ENCODE measurements at places on chromosomes 6 and 20.

DNA sequence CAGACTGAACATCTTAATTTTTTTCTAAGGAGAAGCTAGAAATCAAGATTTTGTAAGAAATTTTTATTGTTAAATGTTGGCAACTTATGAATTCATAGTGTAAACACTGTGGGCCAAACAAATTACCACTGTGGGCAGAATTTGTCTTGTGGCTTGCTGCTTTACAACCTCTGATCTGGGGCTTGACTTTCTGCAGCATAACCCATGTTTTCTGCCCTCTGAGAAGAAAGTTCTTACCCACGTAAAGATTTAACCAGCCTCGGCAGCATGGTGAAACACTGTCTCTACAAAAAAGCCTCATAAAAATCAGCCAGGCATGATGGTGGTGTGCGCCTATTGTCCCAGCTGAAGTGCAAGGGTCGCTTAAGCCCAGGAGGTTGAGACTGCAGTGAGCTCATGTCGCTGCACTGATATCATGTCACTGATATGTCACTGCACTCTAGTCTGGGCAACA, 12.9 kb downstream of the ITCH start:
- no peak for DNase-seq

DNA sequence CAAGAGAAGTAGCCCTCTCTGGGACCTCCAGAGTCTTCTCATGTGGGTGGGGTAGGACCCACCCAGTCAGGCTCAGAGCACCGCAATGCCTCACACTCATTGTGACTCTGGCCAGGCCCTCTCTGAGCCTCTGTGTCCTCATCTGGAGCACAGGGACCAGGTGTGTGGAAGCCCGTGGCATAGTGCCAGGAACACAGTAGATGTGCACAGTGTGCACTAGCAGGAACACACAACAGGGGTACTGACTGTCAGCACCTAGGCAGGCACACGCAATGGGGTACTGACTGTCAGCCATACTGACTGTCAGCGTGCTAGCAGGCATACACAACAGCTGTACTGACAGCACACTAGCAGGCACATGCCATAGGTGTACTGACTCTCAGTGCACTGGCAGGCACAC, 2.0 kb upstream of the STMN3 start:
- no peak for DNase-seq

DNA sequence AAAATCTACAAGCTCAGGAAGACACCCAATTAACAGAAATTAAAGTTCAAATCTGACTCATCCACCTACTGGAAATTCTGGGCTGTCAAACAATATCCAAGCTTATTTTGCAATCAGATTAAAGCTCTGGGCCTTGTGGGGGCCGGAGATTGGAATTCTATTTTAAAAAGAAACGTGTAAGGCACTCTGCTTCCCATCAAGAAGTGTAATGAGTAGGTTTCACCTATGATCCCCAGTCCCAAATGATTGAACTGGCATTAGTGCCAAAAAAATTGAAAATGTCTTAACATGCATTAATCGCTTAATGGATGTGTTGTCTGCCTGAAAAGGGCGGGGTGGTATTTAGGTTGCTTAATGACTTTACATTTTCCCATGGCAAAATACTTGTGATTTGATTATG, 542.4 kb upstream of the BTBD3 start:
- DNase-seq, result no peak

DNA sequence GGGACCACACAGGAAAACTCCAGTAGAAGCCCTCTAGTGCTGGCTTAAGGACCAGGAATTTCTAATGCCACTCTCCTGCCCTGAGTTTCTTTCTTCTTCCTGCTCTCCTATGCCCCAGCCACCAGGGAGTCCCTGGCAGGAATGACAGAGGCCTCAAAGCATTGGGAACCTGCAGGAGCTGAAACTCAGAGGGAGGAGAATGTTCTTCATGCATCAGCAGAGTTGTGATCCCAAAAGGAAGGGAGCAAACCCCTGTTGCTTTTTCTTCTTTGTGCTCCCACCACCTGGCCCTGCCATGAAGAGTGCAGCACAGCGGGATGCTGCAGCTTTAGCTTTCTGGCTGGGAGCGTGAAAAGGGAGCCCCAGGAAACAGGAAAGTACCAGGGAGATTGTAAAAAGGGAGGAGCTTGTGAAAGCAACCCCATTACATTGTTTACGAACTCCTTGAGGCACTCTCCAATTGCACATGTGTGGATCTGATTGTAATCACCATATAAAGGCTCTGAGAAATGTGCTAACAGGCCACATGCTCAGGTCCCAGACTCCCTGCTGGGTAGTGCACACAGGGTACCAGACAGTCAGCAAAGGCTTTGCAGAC, 34.7 kb upstream of the FKBP1A start:
- no peak for DNase-seq

- no peak for DNase-seq
These were observed 25.4 kb upstream of the BHLHE23 start for GRCh38 chr20:63032026-63032800.

- DNase-seq, result no peak
These were observed at the start of gene ARFGEF3 for GRCh38 chr6:138161338-138162110. TSS of gene ARFGEF3 (plus strand) at chr6:138161939. CDS start at chr6:138162087, 148 bp downstream.

- DNase-seq, result no peak
These were observed 68.0 kb upstream of the INSM1 start for GRCh38 chr20:20299904-20300303.

GRCh38 chr6:19757036-19757435, 80.1 kb upstream of the ID4 start:
- no peak for DNase-seq

DNA sequence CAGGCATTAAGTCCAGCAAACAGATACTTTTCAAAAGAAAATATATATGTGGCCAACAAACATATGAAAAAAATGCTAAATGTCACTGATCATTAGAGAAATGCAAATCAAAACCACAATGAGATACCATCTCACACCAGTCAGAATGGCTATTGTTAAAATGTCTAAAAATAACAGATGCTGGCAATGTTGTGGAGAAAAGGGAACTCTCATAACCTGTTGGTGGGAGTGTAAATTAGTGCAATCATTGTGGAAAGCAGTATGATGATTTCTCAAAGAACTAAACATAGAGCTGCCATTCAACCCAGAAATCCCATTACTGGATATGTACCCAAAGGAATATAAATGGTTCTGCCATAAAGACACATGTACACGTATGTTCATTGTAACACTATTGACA, 20.6 kb downstream of the KCNQ5 start:
- no peak for DNase-seq

GRCh38 chr6:28208111-28208659, 16.9 kb upstream of the ZSCAN9 start:
- DNase-seq, result no peak

DNA sequence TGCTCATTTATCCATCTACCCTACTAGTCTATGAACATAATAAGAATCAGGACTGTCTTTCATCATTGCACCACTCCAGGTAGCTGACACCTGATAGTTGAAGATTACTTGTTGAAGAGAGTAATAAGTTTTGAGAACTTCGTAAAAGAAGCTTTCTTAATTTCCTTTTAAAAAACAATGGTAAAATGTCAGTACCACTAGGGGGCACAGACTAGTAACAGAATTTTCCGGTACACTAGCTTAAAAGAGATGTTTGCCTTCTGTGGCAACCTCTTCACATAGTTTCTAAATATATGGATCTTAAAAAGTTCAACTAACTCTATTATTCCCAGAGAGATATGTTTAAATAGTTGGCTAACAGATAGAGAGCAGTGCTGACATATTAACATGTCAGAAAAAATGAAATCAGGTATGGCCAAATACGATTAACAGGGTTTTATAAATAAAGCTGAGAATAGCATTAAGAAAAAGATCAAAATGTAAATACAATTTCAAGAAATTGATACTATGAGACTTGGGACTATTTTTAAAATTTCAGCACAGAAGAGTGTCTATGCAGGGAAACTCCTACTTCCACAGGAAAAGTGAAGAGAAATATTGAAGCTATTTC, 5.4 kb upstream of the KCNQ5 start:
- no peak for DNase-seq

- DNase-seq, result no peak
These were observed 16.5 kb downstream of the HEY2 start for GRCh38 chr6:125765944-125766343.

DNA sequence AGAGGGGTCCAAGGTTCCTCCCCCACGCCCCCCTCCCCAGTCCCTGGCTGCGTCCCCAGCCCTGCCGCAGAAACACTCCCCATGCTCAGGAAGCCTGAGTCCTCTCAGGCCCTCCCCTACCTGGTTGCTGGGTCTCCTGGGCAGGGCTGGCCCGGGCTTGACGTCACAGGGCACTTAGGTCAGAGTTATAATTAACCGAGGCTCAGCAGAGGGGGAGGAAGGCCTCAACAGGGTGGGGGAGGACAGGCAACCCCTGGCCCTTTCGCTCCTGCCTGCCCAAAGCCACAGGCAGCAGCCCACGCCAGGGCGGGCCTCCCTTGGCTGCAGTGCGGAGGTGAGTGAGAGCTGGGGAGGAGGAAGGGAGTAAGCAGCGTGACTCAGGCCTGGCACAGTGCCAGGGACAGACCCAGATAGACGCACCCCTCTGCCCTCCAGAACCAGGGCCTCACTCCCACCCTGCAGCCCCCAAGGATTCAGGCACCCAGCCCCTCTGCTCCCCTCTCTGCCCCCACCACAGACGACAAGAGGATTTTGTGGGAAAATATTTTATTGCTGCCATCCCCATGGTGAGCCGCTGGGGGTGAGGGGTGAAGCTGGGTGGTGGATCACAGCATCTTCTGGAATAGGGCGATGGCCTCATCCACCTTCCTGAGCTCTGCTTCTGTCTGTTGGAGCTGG, at the start of gene VWA7:
TSS of gene VWA7 (minus strand) at position 340 of the 678 bp plus-strand sequence. CDS start 549 bp downstream, outside the sequence.
- DNase-seq, result peak; percentile 70

- no peak for DNase-seq
These were observed 12.1 kb upstream of the TAB2 start for GRCh38 chr6:149305372-149305771.

DNA sequence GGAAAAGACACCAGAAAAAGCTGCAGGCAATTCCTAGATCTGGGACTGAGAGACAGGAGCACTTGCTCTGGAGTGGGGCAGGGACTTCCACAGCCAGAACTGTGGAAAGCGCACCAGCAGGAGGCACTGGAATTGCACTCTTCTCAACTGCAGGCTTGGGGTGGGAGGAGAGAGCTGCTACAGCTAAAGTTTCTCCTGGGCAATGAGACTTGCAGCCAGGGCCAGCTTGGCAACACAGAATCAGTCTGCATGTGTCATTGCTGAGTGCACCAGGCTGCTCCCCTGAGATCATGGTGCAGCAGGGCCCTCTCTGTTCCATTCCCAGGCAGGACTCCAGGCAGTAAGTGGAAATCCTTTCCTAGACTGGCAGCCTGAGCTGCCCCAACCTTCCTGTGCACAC, 145.8 kb downstream of the INSM1 start:
- no peak for DNase-seq

DNA sequence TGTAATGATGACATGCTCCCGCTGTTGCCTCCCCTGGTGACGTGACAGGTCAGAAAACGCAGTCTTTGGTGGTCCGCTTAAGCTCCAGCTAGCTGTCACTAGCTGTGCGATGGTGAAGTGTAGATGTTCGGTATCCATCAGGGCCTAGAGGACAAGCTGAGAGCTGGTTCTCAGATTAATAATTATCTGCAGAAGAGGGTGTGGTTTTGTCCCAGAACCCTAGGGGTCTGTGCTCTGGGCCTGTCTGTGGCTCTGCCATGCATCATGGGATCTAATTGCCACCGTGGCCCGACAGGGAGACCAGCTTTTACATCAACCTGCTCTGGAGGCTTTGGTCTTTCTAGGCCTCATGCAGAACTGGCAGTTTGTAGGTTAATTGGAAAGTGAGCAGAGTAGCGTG, 34.1 kb downstream of the ERMARD start:
- peak; percentile 17 for DNase-seq

GRCh38 chr6:108565091-108565766, 4.5 kb downstream of the FOXO3 start:
- peak; percentile 34 for DNase-seq

- no peak for DNase-seq
These were observed 238.6 kb downstream of the LRFN2 start for GRCh38 chr6:40348591-40348990.

- DNase-seq, result peak; percentile 72
These were observed 3.3 kb downstream of the ID1 start for GRCh38 chr20:31608251-31608945.

- DNase-seq, result peak; percentile 45
These were observed 1.4 kb downstream of the NKX2-4 start for GRCh38 chr20:21395666-21396598.

DNA sequence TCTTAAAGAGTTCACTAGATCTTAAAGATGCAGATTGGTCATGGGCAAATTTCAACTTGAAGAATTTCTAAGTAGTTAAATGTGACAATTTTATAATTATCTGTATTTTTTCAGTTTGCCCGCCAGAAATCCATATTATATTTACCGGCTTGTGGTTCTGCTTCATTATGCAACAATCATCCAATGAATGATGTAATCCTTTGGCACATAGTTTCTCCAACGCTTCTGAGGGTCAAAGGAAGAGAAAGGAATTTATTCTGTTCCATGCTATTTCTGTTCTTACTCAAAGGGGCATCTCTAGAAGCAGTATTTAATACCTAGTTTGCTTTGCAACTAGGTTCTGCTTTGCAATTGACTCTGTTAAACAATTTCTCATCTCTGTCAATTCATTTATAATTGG, 359.3 kb upstream of the PLCB4 start:
- DNase-seq, result no peak

DNA sequence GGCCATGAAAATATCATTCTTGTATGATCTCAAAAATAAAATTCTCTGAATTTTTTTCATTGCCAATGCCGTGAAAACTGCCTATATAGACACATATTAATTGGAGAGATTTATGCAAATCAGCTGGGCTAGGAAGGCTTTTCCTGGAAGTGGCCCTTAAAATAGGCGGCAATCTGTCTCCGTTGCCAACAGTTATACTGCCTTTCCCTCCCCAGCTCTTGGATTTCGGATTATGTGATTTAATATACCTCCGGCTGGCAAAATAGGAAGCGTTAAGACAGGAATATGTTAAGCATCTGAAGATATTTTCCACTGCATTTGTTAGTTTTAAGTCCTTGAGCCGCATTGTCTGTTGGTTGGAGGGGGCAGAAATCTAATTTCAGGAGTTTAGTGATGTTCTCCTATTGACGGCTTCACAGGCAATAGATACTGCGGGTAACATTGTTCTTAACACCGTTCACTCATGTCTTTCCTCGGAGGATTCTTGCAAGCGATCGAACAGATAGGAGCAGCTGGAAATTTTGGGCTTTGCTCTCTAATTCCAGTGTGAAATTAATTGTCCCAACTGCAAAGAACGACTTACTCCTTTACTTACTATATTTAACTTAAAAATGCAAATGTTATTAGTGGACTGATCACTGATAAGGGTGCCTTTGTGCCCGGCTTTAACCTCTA, 113.3 kb downstream of the LINC00237 start:
- no peak for DNase-seq

- peak; percentile 59 for DNase-seq
These were observed 54.2 kb downstream of the ARMC2 start for GRCh38 chr6:108902382-108902792.

DNA sequence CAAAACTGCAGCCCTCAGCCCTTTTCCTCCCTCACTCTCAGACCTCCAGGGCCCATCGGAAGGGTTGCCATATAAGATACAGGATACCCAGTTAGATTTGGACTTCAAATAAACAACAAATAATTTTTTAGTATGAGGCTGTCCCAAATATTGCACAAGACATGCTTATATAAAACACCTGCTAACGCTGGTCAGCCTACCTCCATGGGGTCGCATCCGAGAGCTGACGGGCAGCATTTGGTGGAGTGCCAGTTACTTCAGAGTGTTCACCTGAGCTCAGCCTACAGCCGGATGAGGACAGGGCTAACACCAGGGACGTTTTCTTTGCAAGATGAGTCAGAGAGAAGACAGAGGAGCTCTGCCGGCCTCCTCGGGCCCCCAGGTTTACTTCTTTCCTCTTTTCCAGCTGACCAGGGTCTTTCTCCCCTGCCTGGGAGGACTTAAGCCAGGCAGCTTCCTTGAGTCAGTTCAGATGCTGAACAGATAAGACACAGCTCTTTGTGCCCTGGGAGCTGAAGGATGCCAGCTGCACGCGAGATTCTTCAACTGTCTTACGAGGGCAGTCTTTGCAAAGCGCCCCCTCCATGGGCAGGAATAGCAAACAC, 141.2 kb upstream of the KCNG1 start:
- no peak for DNase-seq
